Activated CD4-positive, alpha-beta T cell treated with anti-CD3 and anti-CD28 coated beads for 4 hours (primary cell): ENCODE measurements at places on chromosomes 6 and 20.

- DNase-seq = no peak
These were observed 241.4 kb downstream of the IBTK start for GRCh38 chr6:82006027-82006738.

DNA sequence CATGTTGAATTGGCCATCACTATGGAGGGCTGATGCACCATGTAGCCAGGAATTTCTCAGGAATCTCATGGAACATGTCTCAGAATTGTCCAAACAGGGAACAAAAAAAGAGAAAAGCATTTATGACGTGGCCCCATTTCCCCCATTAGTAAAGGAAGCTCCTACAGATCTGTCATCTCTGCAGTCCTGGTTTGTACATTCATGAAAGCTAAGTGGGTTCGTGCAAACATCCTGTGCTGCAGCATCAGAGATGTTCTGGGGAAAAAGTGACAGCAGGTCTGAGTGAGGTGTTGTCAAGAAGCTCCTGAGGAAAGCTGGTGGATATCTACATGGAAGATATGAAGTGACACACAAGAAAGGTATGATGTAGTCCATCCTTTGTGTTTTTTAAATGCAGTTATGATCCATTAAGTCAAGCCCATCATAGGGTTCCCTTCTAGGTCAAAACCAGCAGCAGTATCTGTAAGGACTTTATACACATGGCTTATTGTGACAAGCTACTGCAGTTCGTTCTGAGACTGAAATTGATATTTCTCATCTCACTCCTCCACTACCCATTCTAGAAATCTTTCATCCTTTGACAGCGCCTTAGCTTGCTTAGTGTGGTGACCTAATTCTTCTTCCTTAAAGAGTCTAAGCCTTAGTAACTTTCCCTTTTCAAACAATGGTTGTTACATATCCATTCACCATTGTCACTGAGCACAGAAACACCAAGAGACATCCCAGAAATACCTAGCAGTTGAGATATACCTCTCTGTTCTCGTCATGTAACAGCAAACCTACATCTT lies 200.0 kb upstream of the TCF21 start:
- DNase-seq = no peak

DNA sequence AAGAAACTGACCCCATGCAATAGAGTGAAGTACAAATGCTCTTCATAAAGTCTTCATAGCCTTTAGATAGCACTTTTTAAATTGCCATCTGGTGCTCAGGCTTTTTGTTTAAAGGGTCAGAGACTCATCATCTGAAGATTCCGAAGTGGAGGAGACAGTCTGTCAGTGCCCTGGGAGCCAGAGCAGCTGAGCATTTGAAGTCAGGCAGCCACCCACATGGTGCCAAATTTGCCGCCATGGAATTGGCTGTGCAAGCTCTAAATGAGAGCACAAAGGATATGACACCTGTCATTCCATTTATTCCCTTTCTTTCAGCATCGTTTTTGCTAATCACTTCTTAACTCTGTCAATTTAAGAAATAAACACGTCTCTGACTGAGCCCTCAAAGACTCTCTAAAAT lies 32.8 kb upstream of the CEP162 start:
- no peak for DNase-seq

DNA sequence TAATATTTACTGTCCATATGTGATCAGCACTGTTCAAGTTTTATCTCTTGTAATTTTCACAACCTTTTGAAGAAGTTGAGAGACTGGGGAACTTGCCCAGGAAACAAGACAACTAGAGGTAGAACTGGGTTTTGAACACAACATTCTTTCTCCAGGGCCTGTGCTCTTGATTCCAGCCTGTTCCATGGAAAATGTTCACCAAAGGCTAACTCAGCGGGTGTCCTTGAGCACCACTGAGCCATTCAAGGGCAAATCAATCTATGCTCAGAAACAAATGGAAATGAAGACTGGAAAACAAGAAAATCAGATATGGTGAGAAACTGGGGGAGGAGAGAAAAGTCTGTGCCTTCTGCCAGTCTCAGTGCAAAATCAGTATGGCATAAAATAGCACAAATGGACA lies 682.2 kb upstream of the AGPAT4 start:
- DNase-seq = no peak

- DNase-seq = no peak
These were observed 10.4 kb downstream of the GCNT2 start for GRCh38 chr6:10531503-10531902.

DNA sequence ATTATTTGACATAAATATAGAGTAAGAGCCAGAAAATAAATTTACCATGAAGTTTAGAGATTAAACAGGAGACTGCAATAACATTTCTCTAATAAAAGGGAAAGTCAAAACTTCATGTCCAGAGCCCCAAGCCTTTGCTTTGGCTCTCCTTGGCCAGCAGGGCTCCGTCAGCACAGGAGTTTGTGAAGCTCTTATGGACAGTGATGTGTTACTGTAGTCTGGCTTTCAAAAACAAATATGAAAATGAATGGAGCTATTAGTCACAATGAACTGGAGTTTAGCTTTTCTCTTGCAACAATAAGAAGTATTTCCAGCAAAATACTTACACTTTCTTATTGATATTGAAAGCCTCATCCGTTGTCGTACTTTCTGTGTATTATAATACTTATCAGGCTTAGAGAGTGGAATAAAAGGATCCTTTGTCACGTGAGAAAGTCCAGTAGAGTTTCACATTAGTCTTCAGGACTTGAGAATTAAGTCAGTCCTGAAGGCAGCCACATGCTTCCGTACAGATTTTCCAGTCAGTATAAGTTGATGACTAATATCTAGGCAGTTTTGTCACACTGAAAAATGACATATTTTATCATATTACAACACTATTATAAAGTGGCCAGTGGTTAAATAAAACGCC lies 117.0 kb upstream of the PRL start:
- DNase-seq = no peak

GRCh38 chr6:169118346-169118830 lies 135.3 kb downstream of the THBS2 start:
- DNase-seq = no peak

- no peak for DNase-seq
These were observed 84.5 kb downstream of the PLEKHG1 start for GRCh38 chr6:150684161-150684560.

DNA sequence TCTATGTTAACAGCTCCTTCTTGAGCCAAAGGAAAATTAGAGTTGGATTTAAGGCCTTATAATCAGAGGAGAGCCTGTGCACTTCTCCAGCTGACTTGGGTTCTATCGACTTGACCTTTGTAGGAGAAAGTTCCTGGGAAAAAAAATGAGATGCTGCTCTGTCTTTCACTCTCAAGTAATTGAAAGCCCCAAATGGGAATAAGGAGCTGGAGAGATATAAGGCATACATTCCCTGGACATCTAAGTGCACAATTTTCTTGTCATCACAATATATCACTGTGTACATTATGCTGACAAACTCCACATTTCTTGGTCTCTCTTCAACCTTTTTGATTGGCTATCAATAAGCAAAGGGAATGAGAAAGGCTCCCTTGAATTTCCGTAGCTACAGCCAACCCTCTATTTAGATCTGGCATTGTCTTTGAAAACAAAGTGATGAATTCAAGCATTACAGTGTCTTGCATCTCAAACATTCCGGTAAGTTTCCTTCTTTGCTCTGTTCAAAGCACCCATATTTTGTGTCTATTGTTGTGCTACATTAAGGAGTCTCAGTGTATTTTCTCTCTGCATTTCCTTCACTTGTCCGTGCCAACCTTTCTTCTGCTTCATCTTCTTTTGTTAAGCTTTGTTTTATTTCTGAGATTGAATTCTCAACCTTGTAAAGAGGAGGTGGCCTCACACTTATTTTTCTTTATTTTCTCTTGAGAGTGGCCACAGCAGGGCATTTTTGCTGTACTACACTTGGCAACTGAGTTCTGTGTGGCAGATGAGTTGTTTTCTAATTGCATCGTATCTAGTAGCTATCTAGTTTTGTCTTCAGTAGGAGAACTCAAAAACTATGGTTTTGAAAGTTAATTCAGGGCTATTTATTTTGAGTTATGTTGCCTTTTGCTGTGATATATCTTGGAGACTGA lies 450.3 kb upstream of the MAN1A1 start:
- no peak for DNase-seq

GRCh38 chr6:148021165-148021564 lies 321.5 kb upstream of the SASH1 start:
- no peak for DNase-seq

- DNase-seq = no peak
These were observed 36.0 kb upstream of the SMIM29 start for GRCh38 chr6:34284563-34285447.

DNA sequence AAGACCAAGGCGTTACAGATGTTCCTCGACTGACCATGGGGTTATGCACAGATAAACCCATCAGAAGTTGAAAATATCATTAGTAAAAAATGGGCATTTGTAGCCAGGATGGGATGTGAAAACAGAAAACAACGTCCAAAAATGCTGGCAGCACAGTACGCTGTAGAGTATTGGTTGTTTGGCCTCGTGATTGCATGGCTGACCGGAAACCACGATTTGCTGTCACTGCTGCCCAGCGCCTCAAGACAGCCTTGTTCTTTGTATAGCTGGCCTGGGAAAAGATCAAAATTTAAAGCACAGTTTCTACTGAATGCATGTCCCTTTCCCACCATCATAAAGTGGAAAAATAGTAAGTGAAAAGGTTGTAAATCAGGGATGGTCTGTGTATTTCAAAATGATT lies 41.9 kb downstream of the MTHFD1L start:
- DNase-seq = no peak

DNA sequence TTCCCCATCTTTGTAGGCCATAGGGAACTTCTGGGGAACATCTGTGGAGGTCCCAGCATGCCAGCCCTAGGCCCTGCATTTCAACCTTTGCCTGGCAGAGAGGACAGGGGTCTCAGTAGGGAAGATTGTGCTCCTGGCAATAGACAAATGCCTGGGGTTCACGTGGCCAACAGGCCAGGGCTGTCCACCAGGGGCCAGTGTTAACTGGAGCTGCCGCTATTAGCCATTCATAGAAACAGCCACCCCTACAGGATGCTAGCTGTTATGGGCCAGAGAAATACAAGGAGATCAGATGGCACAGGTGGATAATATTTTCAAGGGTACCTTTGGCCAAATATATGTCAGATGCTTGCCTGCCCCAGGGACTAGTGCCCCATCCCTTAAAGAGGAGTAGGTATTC lies 932.9 kb downstream of the QKI start:
- DNase-seq = no peak

- no peak for DNase-seq
These were observed 136.8 kb downstream of the EPHA7 start for GRCh38 chr6:93282521-93283031.

GRCh38 chr6:128422200-128422599 lies 98.2 kb downstream of the PTPRK start:
- DNase-seq = no peak

DNA sequence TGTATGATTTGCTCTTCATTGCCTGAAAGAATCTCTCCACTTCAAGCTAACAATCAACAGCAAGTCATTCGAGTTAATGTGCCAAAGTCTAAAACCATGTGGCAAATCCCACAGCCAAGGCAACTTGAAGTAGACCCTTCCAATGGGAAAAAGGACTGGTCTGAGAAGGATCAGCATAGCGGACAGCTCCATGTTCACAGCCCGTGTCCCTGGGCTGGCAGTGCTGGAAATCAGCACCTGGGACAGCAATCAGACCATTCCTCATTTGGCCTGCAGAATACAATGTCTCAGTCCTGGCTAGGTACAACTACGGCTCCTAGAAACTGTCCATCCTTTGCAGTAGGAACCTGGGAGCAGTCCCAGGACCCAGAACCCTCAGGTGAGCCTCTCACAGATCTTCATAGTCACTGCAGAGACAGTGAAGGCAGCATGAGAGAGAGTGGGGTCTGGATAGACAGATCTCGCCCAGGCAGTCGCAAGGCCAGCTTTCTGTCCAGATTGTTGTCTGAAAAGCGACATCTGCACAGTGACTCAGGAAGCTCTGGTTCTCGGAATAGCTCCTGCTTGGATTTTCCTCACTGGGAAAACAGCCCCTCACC lies 1.1 kb downstream of the GJA10 start:
- DNase-seq = no peak

DNA sequence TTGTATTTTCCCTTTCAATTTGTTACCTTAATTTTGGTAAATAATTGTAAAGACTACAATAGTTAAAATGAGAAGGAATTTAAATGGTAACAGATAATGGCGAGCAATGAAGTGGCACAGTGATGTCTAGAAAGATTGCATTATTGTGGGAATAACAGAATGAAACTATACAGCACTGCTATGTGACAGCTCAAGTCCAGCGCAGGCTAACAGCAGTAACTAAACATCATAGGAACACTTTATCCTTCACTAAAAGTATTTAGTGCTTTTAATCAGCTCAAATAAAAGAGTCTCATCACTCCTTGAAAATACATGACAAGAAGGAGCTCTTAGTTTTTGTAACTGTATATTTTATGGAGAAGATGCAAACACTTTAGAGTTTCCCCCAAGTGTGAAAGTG lies 190.8 kb downstream of the TENT5A start:
- DNase-seq = no peak

DNA sequence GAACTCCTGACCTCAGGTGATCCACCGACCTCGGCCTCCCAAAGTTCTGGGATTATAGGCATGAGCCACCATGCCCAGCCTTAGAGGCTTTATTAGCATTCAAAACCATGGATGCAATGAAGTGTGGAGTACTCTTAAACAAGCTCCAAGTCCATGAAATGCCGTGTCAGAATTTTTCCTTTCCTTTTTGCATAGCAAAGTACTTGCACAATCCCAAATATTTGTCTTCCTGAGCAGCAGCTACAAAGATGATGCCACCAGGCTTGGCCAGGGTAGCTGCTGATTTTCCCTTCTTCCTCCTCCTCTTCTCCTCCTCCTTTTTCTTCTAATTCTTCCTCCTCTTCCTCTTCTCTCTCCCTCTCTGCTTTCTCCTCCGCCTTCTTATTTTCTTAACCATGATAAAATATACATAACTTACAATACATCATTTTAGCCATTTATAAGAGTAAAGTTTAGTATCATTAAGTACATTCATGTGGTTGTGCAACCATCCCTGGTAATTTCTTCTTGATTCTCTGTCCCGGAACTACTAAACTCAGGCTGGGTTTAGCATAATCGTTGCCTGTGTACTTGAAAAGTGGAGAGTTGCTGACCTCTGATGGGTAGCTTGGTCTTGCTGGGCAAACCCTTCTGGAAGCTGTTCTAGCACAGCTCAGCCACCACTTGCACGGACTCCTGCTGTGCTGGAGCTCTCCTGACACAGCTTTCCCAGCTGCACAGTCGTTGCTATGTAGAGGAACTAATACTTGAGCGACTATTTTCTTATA lies 20.3 kb downstream of the MUCL3 start:
- DNase-seq = no peak
